Naive thymus-derived CD8-positive, alpha-beta T cell (primary cell): ENCODE measurements at places on chromosomes 2 and 18.

DNA sequence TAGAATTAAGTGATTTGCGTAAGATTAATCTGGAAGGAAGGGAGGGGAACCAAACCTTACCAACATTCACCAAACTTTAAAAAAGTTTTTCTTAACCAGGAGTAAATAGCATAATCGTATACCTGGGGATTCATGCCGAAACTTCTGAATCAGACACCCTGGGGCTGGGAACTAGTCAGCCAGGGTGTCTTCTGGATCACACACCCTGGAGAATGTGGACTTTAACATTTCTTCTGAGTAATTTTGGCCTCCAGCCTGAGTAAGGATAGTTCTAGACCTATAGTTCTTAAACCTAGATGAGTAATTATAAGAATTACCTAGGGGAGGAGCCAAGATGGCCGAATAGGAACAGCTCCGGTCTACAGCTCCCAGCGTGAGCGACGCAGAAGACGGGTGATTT, 44.1 kb upstream of the MEIS1 start:
- H3K4me1 ChIP-seq: no peaks in the 10 kb centered on the region
- DNase-seq: no peak
- no peak overlapping the region for H3K4me3 ChIP-seq
- no peaks in the 10 kb centered on the region for H3K27me3 ChIP-seq
- H3K27ac ChIP-seq: no peak overlapping the region
- no peaks in the 10 kb centered on the region for H3K36me3 ChIP-seq

- H3K27me3 ChIP-seq: no peaks in the 10 kb centered on the region
- H3K4me1 ChIP-seq: peaks cover 15% of the 10 kb centered on the region
- H3K4me3 ChIP-seq: no peak overlapping the region
Measured at GRCh38 chr2:1559589-1560175, 146.4 kb downstream of the TPO start.

DNA sequence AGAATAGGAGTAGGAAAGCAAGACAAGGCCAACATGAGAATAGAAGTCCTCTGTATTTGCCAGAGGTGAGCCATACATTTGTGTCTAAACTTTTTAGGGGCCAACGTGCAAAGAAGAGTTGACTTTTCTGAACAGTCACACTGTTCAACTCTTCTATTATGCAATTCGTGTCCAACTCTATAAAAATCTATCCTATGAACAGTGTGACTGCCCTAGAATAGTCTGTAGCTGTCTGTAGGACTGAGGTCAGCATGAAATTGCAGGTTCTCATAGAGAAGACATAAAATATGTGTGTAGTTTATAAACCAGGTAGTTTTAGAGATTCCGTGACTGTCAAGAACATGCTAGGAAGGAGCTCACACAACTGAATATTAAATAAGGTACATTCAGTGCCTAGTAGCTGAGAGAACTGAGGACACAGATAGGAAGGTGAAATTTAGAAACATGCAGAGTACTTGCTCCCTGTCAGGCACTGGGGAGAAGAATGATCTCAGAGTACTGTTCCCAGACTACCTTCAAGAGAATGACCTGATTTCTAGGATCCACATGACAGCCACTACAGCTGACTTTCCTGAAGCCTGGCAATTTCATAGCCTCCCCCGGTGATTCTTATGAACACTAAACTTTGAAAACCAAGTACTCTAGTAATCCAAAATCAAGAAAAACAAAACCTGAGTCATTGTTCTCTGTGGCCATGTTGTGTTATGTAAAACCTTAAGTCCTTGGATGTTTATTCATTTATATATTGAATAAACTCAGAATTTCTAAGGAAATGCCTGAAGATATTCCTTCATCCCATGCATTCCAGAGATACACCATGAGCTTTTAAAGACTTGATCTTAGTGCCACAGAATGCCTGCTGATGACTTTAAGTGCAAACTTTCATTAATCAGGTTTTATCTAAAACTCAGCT, 201.5 kb upstream of the BOD1L2 start:
- no peaks in the 10 kb centered on the region for H3K27me3 ChIP-seq
- no peak overlapping the region for H3K4me3 ChIP-seq
- H3K36me3 ChIP-seq: peaks cover 6% of the 10 kb centered on the region
- no peak overlapping the region for H3K27ac ChIP-seq
- no peaks in the 10 kb centered on the region for H3K4me1 ChIP-seq

GRCh38 chr18:64201781-64202180, 52.9 kb upstream of the LINC00305 start:
- no peaks in the 10 kb centered on the region for H3K36me3 ChIP-seq
- no peak overlapping the region for H3K4me3 ChIP-seq
- no peaks in the 10 kb centered on the region for H3K4me1 ChIP-seq
- no peaks in the 10 kb centered on the region for H3K27me3 ChIP-seq
- H3K27ac ChIP-seq: no peak overlapping the region
- no peak for DNase-seq
